Stimulated activated CD8-positive, alpha-beta memory T cell treated with anti-CD3 and anti-CD28 coated beads, Interleukin-7, amount 100 ng/mL, for 48 hours (primary cell): ENCODE measurements at places on chromosomes 7 and 10.

- no peak for DNase-seq
Observed at GRCh38 chr7:147912946-147913638, 677.5 kb upstream of the C7orf33 start.

GRCh38 chr10:125238682-125239081, 78.3 kb upstream of the CTBP2 start:
- DNase-seq, result no peak

DNA sequence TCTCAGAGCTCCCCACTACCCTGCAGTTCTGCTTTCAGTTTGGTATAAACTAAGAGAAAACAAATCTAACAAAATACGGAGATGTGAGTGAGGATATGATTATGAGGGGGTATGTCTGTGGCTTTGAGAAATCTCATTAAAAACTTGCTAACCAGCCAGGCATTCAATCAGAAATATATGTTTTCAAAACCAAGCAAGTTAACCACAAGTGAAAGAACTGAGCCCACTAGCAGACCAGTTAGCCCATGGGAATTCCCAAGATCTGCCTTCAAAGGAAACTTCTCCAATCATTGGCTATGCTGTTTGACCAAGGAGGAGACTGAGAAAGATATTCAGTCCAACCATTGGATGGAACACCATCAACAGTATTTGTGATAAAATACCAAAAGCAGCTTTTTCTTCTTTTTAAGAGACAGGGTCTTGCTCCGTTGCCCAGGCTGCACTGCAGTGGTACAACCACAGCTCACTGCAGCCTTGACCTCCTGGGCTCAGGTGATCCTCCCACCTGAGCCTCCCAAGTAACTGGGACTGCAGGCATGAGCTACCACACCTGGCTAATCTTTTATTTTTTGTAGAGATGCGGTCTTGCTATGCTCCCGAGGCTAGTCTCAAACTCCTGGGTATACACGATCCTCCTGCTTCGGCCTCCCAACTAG, 41.2 kb downstream of the FGFR2 start:
- DNase-seq, result no peak

DNA sequence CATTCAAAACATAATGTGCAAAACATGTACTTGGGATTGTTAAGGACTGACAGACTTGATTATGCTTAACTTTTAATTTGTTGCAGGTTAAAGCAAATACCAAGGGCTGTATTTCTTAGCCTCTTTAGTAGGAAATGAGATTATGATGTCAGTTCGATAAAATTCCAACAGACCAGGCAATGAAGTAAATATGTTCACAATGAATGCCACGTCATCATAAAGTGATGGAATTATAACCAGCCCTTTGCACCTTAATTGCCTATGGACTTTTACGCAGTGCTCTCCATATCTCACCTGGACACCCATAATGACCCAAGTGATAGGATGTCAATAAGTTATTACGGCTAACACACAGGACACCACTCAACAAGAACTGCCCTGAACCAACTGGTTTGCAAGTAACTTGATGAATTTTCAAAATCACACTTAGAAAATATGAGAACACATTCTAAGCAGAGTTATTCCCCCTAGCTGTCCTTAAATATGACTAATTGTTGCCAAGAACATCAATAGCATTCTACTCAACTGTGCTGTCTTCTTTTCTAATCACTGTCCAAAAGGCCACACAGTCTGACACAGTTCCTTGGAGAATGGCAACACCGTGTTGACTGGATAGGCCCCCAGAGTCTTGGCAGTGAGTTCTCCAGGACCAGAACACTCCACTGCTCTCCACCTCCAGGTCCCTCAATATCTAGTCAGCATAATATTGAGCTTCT, 115.0 kb downstream of the CHCHD3 start:
- no peak for DNase-seq

DNA sequence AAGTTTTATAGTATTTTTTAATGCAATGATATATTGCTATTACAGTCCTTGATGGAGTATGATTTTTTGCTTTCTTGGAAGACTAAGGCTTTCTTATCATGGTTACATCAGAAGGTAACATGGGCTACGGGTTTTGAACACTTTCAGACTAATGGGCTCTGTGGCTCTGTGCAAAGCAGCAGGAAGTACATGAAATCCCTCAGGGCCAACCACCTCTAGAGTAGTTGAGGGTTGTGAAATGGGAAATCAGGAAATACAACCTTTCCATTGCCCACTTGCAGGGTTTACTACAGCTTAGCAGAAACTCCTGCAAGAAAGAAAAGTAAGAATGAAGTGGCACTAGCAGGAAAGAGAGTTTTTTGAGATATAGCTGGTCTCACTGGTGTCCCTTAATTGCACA, 853.5 kb downstream of the KCNMA1 start:
- no peak for DNase-seq
